ENCODE measurements at places on chromosomes 11 and 22.

DNA sequence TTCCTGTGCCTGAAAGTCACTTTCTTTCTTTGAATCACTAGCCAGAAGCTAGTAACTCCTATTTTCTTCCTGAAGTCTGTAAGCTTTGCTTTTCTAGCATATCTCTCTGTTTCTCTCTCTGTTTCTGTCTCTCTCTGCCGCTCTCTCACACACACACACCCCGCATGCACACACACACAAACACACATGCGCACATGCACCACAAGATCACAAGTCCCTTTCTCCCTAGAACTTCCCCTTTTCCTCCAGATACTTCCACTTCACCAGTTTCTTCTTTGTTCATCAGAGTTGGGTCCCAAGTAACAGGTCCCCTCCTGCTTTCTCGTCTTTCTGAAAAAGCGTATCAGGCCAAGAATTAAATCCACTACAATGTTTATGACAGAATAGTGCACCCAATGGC lies 148.5 kb upstream of the HSD17B12 start:
- no peak for DNase-seq

DNA sequence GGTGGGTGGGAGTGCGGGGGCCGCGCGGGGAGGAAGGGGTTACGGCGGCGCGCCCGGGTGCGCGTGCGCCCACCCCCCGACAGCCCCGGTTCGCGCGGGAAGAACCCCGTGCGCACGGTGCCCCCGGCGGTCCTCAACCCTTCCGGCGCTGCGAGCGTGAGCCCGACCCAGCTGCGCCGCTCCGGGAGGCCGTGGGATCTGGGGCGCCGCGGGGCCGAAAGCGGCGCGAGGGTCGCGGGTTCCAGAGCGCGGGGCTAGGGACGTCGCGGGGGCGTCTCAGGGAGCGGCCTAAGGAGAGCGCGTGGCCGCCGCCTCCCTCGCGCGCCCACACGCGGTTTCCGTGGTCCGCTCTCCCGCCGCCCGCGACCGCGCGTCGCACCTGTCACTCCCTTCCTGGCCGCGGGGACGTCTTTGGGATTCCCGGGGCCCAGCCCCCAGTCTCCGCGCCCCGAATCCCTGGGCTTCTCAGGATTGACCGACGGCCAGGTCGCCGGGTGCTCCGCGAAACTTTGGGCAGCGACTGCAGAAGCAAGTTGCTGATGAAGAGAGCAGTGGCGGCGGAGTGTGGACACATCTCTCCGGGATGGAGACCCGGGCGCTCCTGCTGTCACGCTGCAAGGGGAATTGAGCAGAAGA lies 582 bp downstream of the SREBF2 start:
- peak; percentile 26 for DNase-seq

- DNase-seq, result no peak
These were observed 19.6 kb downstream of the CD5 start for GRCh38 chr11:61121917-61122316.

- DNase-seq, result peak; percentile 12
These were observed 13.5 kb downstream of the SCN3B start for GRCh38 chr11:123640677-123641494.

GRCh38 chr22:48112687-48113521 lies 1350.5 kb downstream of the TBC1D22A start:
- DNase-seq, result no peak

- no peak for DNase-seq
These were observed 123.8 kb downstream of the WT1 start for GRCh38 chr11:32311346-32312065.

DNA sequence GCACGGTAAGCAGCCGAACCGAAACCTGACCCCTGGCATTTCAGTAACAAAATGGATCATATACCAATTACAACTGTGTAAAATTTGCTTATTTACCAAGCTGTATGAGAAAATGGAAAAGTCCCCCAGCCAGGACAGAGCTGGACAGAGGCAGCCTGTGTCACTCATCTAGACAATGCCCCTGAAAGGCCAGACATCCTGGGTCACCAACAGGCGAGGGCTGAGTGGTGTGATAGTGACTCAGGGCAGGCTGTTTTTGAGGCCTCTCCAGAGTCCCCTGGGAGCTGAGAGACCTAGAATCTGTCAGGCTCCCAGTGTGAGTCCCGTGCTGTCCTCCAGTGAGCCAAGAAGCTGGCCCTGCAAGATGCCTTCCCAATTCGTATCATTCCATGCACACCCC lies 680.4 kb downstream of the TBC1D22A start:
- DNase-seq, result no peak

DNA sequence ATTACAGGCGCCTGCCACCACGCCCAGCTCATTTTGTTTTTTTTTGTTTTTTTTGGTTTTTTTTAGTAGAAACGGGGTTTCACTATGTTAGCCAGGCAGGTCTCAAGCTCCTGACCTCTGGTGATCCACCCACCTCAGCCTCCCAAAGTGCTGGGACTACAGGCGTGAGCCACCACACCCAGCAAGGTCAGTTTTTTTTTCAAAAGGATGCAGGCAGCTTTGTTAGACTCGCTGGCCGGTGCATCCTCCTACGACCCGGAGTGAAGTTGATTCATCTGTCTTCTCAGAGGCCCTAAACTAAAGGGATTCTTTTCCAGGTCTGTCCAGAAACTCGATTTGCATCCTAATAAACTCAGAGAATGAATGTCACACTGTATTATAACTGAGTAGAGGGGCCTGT lies 182.3 kb downstream of the DBX1 start:
- no peak for DNase-seq

DNA sequence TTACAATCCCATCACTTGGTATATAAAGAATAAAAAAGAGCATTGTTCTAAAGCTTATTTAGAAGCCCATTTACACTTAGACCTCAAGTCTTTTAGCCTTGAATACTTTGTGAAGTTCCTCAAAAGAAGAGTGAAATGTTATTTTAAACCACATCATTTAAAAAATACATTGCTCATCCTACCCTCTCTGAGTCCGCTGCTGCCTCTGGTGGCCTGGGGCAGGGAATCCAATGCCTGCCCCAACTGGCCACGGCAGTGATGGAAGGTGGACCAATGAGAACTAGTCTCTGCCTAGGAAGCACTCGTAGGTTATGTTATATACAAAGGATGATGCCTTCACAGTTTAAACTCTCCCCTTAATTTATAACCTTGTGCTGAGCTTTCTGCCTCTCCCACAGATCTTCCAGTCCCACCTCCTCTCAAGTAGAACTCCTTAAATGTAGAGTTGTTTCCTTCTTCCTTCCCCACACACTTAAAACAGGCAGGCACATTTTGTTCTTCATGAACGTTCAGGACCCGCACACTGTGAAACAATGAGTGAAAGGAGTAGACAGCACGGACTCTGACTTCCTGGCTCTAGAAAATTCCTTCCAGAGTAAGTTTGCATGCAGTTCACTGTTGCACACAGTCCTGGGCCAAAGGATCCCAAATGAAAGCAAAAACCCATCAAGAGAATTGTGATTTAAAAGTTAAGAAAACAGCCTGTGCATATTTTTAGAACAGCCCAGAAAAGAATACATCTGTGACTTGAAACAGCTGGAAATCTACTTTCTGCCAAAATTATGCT lies 167.8 kb downstream of the RRAS2 start:
- DNase-seq, result no peak
